ENCODE measurements at places on chromosomes 7 and 10. TPM values are rescaled to one million over a fixed set of nuclear protein-coding genes. Genes with fewer than 3 reads are reported as not detected.

Gene LBX1
- polyA plus RNA-seq, result not detected

Gene SPAM1
- polyA plus RNA-seq, result not detected

Gene CALY
- 0.12 TPM for polyA plus RNA-seq

Gene SLC18A3
- not detected for polyA plus RNA-seq

Gene AKR1C4
- polyA plus RNA-seq, result not detected

Gene ANKRD7
- polyA plus RNA-seq, result 0.47 TPM

Gene PTN
- 4.2 TPM for polyA plus RNA-seq

Gene LFNG
- polyA plus RNA-seq, result 21.6 TPM
